ENCODE measurements at places on chromosomes 2 and 18.

DNA sequence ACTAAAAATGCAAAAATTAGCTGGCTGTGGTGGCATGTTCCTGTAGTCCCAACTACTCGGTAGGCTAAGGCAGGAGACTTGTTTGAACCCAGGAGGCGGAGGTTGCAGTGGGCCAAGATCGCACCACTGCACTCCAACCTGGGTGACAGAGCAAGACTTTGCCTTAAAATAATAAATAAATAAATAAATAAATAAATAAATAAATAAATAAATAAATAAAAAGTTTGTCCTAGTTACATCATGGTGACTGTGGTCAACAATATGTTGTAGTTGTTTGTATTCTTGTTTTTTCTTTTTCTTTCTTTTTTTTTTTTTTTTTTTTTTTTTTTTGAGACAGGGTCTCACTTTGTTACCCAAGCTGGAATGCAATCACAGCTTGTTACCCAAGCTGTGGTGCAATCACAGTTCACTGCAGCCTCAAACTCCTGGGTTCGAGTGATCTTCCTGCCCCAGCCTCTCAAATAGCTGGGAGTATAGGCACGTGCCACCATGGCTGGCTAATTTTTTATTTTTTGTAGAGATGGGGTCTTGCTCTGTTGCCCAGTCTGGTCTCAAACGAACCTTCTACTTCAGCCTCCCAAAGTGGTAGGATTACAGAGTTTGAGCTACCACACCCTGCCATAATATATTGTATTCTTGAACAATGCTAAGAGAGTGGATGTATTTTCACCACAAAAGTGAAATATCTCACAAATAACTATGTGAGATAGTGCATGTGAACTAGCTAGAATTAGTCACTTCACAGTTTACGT lies 185.0 kb downstream of the PHLPP1 start:
- DNase-seq: no peak

GRCh38 chr2:127415593-127416505 lies 2.4 kb upstream of the PROC start:
- DNase-seq: peak; percentile 64

- no peak for DNase-seq
These were observed 19.1 kb upstream of the SLC20A1 start for GRCh38 chr2:112626604-112627059.

- no peak for DNase-seq
These were observed 250.1 kb upstream of the CTAGE1 start for GRCh38 chr18:22667616-22668422.

- no peak for DNase-seq
These were observed 1.9 kb downstream of the LDLRAD4 start for GRCh38 chr18:13220361-13220991.

DNA sequence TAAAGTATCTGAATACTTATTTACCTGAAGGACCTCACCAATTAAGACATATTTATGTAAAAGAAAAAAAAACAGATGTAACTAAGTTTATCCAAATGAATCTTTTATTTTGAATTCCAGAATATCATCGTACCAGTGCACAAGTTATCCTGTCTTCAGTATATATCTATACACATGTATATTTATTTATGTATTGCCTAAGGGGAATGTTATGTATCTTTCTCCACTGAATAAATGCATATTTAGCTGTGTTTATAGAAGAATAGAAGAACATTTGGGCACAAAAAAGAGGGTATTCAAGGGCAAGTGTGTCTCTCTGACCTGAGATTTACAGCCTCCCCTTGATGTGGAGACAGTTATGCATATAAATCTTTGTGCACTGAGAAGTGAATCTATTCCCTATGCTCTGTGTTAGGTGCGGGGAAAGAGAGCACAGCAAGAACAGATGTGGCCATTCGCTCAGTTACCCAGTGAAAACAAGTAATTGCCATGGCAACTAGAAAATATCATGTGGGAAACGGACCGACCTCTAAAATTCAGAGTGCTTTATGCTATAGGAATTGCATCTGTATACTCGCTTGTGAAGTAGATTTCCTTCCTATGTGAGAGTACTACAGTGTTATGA lies 39.5 kb upstream of the ASXL3 start:
- DNase-seq: no peak

- DNase-seq: no peak
These were observed 13.6 kb downstream of the SPEG start for GRCh38 chr2:219448099-219448775.

GRCh38 chr2:200469708-200470211 lies 40.1 kb downstream of the KCTD18 start:
- peak; percentile 77 for DNase-seq

- DNase-seq: peak; percentile 18
These were observed 14.1 kb upstream of the B3GNT2 start for GRCh38 chr2:62181843-62182242.

DNA sequence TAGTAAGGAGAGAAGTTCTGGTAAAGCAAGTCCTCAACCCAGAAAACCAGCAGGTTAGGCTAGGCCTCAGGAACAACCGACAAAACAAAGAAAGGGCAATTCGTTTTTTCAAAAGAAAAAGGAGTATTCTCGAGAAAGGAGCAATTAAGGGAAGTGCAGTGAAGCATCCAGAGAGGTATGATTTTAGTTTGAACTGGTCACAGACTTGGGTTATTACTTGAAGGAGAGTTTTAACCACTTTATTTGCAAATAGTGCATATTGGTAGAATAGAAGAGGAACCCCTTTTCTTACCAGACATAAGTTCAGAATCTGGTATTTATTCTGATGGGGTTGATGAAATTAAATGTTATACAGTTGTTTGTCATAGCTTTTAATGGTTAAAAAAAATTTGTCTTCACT lies 110.0 kb upstream of the GCFC2 start:
- no peak for DNase-seq

- no peak for DNase-seq
These were observed 7.8 kb upstream of the ARHGAP25 start for GRCh38 chr2:68726608-68727367.
